Kidney (tissue), 22 donors: ENCODE measurements at places on chromosomes 3 and 15. TPM values are rescaled to one million over a fixed set of nuclear protein-coding genes. Genes with fewer than 3 reads are reported as not detected.

- no peak for DNase-seq
These were observed 81.9 kb downstream of the CCK start for GRCh38 chr3:42183991-42184632.

SLC12A8 gene
- polyA plus RNA-seq, result 5.4 TPM

CAMK2N2 gene
- 0.39 TPM for polyA plus RNA-seq

ACTRT3 gene
- polyA plus RNA-seq, result 4.5 TPM

ONECUT1 gene
- polyA plus RNA-seq, result not detected

LMAN1L gene
- polyA plus RNA-seq, result not detected

DNA sequence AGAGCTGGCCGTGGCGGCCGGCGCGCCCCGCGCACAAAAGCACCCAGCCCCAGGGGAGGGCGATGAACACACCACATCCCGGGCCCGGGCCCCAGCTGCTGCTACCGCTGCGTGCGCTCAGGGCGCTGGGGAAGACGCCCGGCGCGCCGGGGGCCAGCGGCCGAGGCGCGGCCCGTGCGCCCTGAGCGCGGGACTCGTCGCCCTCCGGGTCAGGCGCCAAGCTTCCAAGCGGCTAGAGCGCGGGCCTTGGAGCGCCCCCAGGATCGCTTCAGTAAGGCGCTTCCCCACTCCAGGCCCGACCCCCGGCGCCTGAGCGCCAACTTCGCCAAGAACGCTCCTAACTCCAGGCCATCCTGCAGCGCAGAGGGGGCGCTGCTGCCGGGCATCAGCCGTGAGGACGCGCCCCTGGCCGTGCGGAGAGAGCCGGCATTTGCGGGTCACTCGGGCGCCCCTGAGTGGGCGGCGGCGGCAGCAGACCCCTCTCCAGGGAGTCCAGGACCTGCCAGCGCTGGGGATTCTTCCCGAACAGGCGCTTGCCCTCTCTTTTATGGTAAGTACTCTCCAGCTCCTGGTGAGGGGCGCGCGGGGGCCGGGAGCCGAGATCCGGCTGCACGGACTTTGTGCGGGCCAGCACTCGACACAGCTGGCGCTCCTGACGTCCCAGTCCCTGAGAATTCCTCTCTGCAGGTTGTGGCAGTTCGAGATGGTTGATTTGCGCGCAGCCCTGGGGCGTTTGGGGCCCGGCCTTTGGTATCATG lies 475 bp downstream of the SPSB4 start:
- peak; percentile 67 for DNase-seq

ZCWPW2 gene
- 0.54 TPM for polyA plus RNA-seq

GRCh38 chr3:15647611-15648167 lies 46.1 kb downstream of the BTD start:
- peak; percentile 74 for DNase-seq

DNA sequence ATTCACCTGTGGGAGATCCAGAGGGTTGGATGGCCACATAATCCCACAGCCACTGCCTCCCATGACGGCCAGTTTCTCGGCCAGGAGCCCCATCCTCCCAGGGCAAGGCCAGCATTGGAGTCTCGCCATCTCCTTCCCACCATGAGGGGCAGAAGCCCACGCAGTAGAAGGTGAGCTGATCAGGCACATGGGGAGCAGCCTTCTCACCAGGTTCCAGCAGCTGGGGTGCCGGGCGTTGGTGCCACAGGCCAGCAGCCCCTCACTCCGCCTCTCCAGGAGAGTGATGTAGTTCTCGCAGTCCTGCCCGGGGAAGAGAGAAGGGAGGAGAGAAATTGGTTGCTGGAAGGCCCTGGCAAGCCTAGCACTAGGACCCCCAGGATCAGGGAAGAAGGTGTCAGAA lies 16.1 kb downstream of the SEMA7A start:
- no peak for DNase-seq

GRCh38 chr15:60573936-60574335 lies 95.0 kb upstream of the ICE2 start:
- DNase-seq, result no peak

CLRN1 gene
- polyA plus RNA-seq, result not detected

- no peak for DNase-seq
These were observed 53.8 kb upstream of the CPOX start for GRCh38 chr3:98647197-98647596.

DNA sequence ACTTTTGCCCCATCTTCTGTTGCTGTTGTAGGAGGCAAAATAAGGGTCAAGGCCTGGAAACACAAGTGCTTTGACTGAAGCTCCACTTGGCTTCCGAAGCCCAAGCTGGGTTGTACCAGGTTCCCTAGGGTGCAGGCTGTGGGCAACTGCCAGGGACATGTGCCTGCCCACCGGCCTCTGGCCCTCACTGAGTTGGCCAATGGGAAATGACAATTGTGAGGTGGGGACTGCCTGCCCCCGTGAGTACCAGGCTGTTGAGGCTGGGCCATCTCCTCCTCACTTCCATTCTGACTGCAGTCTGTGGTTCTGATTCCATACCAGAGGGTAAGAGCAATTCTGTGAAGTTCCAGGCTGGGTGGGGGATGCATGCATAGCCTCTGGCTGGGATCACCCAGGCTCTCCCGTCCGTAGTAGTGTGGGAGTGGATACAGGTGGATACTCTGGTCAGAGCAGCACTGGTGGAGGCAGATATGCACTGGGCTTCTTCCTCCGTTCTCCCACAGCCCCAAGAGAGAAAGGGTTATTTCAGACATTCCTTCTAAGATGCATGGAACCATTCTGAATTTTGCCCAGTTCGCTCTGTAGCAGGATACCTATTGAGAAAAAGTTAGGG lies at the start of gene ADIPOQ:
ADIPOQ (plus strand) TSS at position 285 of the 613 bp plus-strand sequence. CDS start 10,349 bp downstream, outside the sequence.
- no peak for DNase-seq

DNA sequence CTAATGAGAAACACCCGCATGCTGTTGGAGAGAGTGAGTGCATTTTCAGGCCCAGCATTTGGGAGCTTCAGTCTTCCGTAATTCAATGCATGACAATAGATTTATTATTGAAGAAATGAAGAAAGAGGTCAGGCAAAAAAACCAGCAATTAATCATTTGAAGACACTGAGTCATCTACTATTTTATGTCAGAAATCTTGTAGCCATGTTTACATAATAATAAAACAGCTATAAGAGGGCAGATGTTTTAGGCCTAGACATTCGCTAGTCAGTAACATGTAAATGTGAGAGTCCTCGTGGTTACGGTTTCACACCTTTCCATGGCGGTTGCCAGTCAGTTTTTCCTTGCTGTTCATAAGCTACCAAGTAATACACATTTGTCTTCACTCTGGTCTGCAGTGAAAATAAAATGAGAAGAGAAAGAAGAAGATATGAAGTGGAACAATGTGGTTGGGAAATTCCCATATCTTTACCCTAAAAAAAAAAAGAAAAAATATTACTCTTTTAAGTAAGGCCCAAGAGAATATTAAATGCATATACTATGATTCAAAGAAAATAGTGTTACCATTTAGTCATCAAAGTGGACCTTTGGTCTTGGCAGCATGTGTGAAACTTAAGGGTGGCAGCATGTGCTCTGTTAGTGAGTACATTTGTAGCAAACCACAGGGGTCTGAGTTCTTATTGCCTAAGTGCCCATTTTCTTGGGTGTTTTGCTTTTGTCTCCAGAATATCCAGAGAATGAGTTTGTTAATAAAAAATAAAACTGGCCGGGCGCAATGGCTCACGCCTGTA lies 140.5 kb upstream of the TBL1XR1 start:
- DNase-seq, result no peak

ZMYND10 gene
- 10.0 TPM for polyA plus RNA-seq

DNA sequence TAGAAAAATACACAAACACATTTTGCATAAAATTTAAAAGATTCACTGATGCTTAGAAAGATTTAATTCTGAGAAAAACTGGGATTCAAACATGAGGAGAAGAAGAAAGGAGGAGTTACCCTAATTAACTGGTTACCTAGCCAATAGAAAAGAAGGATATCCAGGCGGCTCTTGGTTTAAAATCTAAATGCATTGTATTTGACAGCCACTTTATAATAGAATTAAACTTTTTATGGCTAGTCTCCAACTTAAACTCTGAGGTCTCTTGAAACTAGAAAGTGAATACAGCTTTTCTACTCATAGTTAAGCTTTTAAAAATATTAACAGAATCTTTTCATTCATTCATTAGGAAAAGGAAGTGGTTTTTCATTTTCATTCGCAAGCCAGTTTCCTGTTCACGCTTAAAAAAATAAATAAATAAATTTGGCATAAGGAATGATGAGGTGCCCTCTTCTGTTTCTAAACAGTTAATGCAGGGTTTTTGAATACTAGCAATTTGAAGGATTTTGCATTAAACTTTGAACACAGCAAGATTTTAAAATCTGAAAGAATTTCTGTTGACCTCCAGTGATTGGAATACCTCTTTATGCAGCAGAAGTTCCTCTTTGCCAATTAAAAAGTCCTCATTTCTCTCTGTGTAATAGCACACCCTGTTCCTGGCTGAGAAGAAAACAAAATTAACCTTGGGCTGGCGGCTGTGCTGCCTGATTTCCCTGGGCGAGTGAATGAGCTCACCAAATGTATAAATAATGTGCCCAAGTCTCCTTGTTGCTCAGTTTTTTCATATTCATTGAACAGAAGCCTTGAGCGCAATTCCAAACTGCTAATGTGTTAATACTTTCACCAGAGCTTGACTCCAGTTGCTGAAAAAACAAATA lies 105.1 kb downstream of the ZMAT3 start:
- peak; percentile 50 for DNase-seq

- DNase-seq, result no peak
These were observed 50.7 kb upstream of the AP4E1 start for GRCh38 chr15:50857763-50858162.

- DNase-seq, result no peak
These were observed 17.9 kb upstream of the SATB1 start for GRCh38 chr3:18442756-18443664.

- DNase-seq, result no peak
These were observed 39.8 kb downstream of the ZFAND6 start for GRCh38 chr15:80099241-80099640.

DNA sequence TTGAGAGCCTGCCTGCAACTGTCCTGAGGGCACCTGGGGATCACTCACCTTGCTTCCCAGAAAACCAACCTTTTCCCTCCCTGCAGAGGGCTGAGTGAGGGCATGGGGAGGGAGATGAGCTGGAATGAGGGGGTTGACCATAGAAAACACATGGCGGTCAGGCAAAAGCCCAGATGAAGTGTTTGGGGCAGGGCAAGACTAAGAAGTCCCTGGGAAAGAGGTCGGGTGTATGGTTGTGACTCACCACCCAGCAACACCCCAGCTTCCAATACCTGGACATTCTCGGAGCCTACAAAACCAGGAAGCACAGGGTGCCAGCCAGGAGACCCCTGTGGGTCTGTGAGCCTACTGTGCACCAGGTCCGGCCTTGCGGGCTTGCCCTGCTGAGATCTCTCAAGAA lies 95.3 kb upstream of the ATP2B2 start:
- no peak for DNase-seq
